ENCODE measurements at places on chromosomes 1 and 21.

DNA sequence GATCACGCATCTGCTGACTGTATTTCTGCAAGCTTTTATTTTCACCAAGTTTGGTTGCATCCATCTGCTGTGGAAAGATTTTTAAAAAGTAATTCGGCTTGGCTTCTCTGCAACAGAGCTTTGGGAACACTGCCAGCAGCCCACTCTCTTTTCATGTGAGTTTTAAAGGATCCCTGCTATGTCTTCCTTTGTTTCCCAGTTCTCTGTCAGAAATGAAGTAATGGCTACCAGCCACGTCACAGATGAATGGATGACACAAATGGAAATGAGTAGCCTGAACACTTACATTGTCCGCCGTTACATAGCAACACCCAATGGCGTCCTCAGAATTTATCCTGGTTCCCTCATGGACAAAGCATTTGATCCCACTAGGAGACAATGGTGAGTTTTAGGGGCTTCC, 80.6 kb upstream of the RAVER2 start:
- no peak for ATAC-seq

GRCh38 chr1:229671310-229671709, 45.3 kb downstream of the URB2 start:
- ATAC-seq, result no peak

- no peak for ATAC-seq
Observed at GRCh38 chr1:245671966-245672767, 517.4 kb downstream of the KIF26B start.

GRCh38 chr1:109802136-109802900, 38.6 kb upstream of the EPS8L3 start:
- ATAC-seq, result no peak

DNA sequence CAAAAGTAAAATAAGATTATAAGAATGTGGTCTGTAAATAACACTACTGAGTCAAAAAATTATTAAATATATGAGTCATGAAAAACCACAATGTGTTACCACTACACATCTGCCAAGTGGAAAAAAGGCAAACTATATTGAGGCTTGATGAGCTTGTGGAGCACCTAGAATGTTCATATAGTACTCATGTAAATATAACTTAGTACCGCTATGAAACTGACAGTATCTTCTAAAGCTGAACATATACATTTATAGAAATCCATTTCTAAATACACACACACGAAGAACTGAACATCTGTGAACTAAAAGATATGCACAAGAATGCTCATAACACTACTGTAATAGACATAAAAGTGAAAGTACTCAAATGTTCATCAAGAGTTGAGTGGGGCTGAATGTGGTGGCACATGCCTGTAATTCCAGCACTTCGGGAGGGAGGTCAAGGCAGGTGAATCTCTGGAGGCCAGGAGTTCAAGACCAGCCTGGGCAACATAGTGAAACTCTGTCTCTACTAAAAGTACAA, 18.5 kb upstream of the GBP3 start:
- no peak for ATAC-seq

DNA sequence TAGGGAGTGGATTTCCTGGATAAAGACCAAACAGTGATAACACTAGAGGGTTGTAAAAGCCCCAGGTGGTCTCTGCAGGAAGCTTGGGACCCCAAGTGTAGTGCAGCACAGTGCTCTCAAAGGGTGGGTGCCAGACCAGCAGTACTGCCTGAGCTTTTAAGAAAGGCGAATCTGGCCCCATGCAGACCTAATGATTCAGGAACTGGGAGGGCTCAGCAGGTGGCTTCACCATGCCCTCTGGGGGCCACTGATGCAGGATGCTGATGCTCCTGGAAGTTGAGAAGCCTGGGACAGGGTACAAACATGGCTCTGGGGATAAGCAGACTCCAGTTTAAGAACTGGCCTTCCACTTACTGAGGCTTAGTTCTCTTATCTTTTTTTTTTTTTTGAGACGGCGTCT, 29.1 kb upstream of the NEK2 start:
- ATAC-seq, result no peak

DNA sequence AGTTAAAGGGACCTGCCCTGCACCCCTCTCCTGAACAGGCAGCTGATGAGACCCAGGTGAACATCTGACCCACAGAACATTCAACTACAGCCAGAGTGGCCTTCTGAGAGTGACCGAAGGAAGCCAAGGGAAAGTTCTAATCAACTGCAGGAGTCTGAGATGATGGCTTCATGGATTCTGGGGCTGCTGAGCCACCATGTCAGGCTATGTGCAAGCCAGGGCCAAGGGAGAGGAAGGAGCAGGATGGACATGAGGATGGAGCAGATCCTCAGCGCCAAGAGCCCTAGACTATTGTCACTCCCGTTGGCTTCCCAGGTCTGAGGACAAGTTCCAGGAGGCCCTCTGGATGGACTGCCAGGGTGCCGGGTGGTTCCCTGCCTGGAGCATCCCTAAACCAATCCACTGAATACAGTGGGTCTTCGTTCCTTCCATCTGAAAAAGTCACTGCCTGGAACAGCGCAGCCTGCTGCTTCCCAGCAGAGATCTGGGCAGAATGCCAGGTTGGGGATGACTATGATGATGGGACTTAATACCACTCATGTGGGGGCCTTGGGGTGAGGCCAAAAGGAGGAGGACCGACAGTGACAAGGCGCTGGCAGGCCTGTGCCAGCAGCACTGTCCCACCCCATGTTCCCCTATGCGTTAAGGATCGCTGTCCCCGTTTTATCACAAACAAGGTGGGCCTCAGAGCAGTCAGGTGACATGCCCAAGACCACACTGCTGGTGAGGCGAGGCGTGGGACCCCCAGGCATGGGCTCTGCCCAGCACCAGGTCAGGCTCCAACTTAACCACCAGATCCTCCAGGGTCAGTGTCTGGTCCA, 19.8 kb downstream of the SPOCD1 start:
- no peak for ATAC-seq

- ATAC-seq, result no peak
Observed at GRCh38 chr1:153291514-153291913, 21.2 kb downstream of the PGLYRP3 start.

GRCh38 chr1:16442265-16442664, 1.7 kb downstream of the NECAP2 start:
- no peak for ATAC-seq

GRCh38 chr21:46057111-46057709, 40.7 kb upstream of the COL6A2 start:
- ATAC-seq, result no peak

DNA sequence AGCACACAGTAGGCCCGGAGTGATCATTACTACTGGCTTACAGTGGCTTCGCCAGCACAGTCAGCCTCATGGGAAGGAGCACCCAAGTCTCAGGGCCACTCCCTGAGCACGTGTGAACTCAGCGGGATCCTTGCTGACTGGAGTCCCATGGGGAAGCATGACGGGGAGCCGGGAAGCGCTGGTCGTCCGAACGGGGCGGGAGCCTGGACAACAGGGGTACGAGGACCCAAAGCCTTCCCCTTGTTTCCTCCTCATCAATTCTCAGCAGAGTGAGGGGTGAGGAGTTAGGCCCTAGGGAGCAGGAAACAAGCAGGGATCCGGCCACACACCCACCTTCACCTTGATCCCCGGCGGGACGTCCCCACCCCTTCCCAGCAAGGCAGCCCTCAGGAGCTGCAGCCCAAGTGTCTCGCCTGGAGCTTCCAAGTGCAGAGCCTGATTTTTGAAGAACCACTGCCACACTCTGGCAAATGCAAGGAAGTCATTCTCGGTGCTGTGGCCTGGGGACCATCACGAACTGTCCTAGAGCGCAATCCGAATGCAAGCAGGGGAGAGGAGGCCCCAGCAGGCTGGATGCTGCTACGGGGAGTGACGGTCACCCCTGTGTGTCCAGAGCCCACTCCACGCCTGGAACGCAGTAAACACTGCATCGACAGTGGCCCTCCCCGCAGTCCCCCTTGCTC, 35.5 kb downstream of the TOMM20 start:
- peak; percentile 89 for ATAC-seq

DNA sequence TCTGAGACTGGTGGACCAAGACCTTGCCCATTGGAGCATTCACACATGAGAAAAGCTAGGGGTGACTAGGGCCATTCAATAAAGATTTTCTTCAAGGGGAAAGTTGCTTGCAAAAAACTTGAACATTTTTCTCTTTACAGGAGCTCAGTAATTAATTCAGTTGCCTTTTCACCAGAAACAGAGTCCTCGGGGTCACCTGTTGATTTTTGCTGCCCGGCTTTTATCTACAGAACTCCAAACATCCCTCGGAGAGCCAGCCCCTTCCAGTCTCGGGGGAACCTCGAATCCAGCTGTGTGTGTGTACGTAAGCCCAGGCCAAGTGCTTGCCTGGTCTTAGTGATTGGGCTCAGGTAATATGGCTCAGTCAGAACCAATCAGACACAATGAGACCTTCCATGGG, 47.5 kb downstream of the PCNX2 start:
- ATAC-seq, result no peak

DNA sequence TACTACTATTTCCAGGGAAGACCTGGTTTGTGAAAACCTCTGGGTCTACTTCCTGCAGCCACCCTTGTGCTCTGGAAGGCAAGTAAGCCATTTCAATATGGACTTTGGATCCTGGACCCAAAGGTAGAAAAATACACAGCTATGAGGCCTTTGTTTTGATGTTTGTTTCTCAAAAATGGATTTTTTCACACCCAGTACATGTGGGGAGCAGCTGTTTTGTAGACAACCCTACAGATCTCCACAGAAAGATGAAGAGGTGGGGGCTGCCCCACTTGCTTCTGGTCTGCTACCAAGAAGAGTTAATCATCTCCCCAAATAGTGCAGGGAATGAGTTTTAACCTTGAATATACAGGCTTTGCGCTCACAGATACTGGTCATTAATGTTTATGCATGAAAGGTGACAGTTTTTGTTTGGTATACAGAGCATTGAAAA, 29.2 kb downstream of the ZNF281 start:
- no peak for ATAC-seq

DNA sequence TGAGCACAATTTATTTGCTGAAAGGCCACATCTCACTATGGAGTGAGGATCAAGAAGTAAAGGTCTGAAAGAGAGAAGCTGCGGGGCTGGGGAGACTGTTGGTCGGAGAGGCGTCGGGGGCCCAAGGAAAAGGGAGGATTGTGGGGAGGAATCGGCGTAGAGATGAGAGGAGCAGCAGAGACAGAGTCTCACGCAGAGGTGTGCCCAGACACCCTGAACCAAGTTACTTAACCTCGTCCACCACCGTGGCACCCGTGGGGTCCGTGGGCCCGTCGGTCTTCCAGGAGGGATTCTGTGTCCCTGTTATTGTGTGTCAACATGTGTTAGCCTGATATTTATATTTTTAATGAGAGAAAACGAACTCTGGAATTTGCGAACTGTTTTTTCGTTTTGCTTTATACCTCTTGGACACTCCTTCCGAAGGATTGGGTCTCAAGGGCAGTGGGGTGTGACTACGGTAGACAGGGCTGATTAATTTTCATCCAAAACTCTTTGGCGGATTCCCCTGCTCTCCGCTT, 3.8 kb upstream of the NBPF1 start:
- no peak for ATAC-seq

DNA sequence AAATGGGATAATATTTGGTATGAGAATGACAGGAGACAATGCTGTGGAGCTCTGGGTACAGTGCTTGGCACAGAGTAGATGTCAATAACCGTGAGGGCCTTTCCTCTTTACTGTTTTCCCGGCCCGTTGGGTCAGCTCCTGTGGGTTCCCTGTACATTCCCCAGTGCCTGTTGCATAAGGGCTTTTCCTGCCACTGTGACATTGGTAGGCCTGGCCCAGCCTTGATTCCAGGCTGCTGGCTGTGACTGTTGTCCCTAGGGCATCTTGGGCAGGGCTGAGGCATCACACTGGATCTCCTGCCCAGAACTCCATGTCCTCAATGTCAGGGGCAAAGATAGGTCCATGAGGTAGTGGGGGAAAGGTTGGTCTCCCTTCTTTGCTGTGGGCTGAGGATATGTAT, 25.8 kb upstream of the MYCL start:
- ATAC-seq, result no peak

GRCh38 chr1:3247521-3248121, 178.6 kb downstream of the PRDM16 start:
- ATAC-seq, result no peak

- ATAC-seq, result peak; percentile 92
Observed at GRCh38 chr1:19704247-19705113, 39.8 kb downstream of the HTR6 start.

- no peak for ATAC-seq
Observed at GRCh38 chr1:109814993-109815786, 51.5 kb upstream of the EPS8L3 start.

GRCh38 chr1:40316595-40317393, at the start of gene COL9A2:
TSS of gene COL9A2 (minus strand) at chr1:40317286. CDS start at chr1:40317197, 89 bp downstream.
- peak; percentile 17 for ATAC-seq

- peak; percentile 21 for ATAC-seq
Observed at GRCh38 chr1:100353071-100353801, 930 bp downstream of the CDC14A start.

- peak; percentile 32 for ATAC-seq
Observed at GRCh38 chr1:245997471-245998258, 509.4 kb downstream of the SMYD3 start.

GRCh38 chr1:222817529-222817928, 2.7 kb downstream of the DISP1 start:
- ATAC-seq, result peak; percentile 19

GRCh38 chr21:18369115-18369514, 34.5 kb downstream of the TMPRSS15 start:
- ATAC-seq, result peak; percentile 46

DNA sequence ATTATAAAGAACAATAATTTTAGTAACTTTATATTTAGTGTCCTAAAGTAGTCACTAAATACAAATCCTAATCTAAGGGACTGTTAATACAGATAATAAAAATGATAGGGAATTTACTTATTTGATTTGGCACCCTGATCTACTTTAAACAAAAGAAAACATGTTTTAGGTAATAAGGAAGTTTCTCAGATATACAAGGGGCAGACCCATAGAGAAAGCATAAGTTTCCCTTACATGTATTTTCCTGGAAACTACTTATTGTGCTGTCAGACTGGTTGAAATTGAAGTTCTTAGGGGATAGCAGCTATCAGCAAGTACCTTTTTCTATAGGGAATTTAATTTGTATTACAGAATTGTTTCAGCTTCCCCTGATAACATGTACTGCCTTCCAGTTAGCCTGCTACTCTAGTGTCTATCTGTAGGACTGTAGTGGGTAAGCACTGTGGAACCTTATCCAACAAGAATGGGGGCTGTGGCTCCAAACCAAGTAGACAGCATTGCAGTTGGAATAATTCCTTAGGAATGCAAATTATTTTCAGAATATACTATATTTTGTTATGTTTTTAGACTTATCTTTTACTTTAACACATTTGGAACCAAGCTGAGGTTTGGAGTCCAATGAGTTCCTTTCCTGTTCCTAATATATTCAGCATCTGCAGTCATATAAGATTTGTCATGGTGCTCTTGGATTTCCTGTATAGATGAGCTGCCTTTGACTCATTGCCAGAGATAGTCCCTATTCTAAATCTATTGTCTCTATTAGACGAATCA, 14.7 kb downstream of the MSH4 start:
- no peak for ATAC-seq

DNA sequence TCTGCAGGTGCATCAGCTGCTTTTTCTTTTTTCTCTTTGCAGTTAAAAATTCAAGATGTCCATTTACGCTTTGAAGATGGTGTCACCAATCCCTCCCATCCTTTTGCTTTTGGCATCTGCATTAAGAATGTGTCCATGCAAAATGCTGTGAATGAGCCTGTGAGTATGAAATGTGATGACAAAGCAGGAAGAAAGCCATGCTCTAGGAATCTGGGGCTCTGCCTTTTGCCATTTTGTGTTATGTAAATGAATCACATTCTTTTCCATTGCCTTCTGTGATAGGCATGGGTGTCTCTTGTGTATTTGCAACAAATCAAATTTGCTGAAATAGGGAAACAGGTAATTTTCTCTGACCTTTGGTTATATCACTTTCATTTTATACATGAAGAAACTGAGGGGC, 19.4 kb downstream of the VPS13D start:
- ATAC-seq, result peak; percentile 57

GRCh38 chr1:244234009-244234643, 183.0 kb downstream of the ZBTB18 start:
- ATAC-seq, result no peak
